Effector CD8-positive, alpha-beta T cell (primary cell): ENCODE measurements at places on chromosomes 4 and X.

- no peak for DNase-seq
Observed at GRCh38 chrX:129115104-129115503, 408.2 kb downstream of the SMARCA1 start.

- no peak for DNase-seq
Observed at GRCh38 chr4:139011225-139011950, 4.2 kb upstream of the NOCT start.

- no peak for DNase-seq
Observed at GRCh38 chr4:184534511-184535391, 60.4 kb upstream of the IRF2 start.

DNA sequence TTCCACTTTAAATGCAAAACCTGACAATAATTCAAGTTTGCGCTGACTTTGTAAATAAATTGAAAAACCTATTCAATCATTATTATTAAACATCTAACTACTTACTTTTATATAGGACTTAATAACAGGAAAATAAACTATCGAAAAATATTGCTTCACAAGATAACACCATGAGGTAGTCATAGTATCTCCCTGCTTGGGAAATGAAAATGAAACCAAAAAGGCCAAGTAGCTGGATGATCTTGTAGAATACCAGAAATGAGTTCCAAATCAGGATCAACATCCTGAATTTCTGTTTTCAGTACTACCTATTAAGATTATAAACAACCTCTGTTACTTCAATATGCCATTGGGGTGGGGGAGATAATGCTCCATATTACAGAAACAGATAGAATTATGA is 58.9 kb downstream of the CHIC2 start:
- DNase-seq: no peak

DNA sequence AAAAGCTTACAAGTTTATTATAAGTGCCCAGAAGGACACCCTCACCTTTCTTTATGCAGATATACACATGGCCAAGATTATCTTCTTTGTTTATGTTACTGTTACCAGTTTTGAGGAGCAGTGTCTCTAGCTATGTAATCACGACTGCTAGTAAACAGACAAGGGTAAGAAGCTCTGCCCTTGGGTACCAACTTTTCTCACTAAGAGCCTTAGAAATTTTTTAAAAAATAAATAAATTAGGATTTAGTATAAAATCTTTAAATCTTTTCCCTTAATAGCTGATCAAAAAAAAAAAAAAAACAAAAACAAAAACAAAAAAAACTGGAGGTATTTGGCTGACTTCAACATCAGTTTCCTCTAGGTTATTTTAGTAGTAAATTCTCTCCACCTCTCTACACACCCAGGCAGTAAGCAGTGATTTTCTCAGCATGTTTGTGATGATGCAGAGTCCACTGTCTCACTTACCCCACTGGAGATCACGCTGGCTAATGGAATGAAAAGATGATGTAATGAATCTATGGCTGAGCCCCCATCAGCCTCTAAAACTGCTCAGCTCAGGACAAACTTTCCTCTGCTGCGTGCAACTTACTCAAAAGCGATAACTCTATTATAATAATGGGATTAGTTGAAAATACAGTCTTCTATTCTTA is 125.9 kb downstream of the FRYL start:
- no peak for DNase-seq

DNA sequence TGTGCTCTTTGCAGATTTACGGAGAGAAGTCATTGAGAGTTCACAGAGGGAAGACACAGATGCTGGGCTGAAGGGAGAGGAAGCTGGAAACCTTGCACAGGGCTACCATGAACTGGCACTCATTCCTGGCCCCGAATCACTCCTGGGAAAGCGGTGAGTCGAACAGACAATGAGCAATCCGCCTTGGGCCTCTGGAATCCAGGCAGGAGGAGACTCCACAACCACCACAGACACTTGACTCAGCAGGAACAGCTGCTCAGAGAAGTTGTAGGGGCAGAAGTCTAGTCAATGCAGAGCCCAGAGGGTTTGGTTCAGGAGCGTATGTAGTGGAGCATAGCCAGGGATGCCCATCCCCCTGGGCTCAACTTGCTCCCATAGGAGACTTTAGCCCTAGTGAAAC is 62.8 kb upstream of the GRIA3 start:
- DNase-seq: no peak

DNA sequence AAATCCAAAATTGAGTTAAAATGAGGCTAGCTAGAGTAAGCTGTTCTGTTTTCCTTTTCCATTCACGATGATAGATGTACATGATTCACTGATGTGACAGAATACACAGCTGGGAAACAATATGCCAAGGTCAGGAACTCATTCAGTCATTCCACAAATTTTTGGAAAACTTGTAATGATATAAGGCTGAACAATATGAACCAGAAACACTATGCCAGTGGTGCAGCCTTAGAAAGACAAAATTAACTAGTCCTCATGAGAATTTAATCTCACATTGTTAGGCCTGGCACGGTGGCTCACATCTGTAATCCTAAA is 50.0 kb upstream of the NDST3 start:
- no peak for DNase-seq

- DNase-seq: no peak
Observed at GRCh38 chr4:103664436-103665075, 55.2 kb downstream of the TACR3 start.

DNA sequence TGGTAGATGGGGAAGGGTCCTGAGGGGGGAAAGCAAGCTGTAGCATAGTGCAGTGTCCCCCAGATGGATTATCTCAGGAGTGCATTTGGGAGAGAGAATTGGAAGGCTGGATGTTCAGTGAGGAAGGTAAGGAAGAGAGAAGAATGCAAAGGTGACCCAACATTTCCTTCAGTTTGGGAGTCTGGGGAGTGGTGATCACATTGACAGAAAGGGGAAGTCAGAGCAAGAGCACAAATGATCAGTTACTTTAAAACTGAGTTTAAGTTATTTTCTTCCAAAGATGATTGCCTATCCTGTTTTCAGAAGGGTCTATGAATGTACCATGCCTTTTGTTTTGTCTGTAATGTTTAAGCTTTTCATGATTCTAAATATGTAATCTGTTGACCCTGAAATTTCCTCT is 47.6 kb downstream of the ARHGAP10 start:
- DNase-seq: no peak

GRCh38 chrX:65633826-65634225 is 33.6 kb upstream of the MSN start:
- DNase-seq: no peak

GRCh38 chr4:80454040-80454439 is 118.5 kb downstream of the CFAP299 start:
- no peak for DNase-seq

DNA sequence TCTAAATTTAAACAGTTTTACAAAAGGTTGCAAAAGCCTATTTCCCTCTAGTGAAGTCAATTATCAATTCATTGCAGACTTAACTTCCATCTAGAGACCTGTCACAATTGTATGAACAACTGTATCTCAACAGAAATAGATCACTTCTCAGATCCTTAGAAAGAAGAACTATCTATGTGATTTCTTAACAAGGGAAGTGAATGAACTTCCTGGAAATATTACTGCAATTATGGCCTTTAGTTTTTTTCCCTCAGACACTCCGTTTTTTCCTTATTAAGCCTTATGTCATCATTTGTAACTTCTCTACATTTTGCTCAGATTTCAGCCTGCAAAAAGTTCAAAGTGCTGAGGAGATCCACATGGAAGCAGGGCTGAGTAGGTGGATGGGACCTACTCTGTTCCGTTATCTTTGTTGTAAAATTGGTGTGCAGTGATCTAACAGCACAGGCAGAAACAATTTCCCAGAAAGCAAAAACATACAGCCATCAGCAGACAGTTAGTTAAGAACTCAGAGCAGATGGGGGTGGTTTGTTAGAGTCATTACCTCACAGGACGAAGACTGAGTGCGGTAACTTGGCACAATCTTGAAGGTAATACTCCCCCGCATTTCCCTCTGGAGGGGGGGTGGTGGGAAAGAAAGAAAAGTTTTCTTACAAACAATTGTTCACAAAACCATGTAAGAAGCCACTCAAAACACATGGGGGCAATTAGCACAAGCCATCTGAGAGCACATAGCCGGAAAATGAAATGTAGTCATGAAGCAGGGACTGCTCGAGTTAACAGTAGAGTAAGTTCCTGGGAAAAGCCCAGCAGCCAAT is 112.3 kb downstream of the NYX start:
- no peak for DNase-seq

- DNase-seq: no peak
Observed at GRCh38 chr4:105186701-105187161, 40.1 kb downstream of the TET2 start.

DNA sequence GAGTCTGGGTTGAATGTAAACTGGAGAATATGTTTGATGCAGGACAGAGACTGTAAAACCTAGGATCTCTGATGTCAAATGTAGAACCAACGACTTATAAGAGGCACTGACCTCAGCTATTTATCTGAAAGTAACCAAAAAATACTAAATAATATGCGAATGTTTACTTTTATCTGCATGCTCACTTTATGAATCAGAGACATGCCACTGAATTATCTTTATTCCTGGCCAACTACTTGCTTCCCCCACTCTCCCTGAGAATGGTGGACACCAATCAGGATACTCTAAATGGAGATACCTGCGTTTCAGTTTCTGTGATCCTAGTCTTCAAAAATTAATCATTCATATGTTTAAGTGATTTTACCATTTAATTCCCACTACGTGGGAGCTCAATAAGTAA is 1038.4 kb upstream of the PABPC4L start:
- no peak for DNase-seq

GRCh38 chr4:60737858-60738257 is 462.3 kb upstream of the ADGRL3 start:
- DNase-seq: no peak

DNA sequence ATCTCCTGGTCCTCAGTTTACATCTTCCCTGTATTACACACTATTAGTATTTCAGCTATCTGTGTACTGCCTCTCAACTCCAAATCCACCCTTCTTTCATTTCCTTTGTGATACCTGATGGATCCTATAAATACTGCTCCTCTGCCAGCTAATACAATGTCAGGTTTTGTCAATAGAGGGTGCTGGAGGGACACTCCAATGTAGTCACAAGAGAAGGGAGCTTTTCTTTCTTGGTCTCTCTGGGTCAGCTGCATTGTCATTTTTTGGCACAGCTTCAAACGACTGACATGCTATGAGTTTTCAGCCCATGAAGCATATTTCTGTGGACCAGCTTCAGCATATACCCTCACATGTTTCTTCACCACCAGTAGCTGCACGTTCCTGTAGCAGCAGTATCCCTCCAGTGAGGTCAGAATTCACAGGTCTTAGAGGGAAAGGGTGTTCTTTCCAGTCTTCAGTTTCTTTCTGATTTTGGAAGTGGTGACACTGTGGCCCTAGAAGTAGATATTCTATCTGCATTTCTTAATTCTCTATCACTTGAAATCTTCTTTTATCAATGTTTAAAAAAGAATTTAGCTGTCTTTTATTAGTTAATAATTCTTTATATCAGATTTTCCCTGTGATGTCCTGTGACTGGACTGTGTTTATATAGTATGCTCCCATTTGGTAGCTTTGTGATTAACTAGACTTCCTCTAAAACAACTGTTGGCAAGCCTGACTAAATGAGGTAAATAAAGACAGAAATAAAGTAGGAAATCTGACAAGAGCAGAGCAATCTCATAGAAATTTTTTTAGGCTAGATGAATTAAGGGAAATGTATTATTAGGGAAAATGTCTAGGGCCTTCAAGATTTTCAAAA is 60.6 kb downstream of the GABRA2 start:
- DNase-seq: no peak

DNA sequence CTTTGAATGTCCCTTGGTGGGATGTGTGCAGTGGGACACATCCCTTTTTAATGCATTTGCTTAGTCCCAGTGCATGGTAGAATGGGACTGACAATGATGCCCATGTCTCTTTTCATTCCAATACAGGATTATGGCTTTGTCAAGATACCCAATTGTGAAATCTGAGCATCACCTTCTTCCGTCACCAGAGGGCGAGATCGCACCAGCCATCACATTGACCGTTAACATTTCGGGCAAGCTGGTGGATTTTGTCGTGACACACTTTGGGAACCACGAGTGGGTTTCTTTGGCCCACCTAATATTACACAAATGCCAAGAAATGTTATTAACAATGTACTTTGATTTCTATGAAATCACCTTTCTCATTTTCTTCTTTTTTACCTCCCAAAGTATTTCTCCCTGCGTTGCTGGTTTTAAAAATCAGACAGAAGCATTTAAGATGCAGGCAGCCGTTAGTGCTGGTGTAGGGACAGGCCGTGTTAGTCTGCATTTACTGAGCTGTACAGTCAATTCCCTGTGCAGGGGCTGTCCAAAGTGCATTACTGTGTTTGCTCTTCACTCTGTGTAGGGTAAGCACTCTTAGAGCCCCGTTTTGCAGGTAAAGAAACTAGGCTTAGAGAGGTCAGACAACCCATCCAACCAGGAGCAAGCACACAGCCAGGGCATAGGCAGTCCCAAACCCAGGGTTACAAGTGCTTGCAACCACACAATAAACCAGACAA is 46.5 kb downstream of the CWH43 start:
- DNase-seq: no peak

GRCh38 chrX:139246295-139246694 is 284.2 kb upstream of the F9 start:
- no peak for DNase-seq

GRCh38 chrX:139126493-139126892 is 404.0 kb upstream of the F9 start:
- DNase-seq: no peak

DNA sequence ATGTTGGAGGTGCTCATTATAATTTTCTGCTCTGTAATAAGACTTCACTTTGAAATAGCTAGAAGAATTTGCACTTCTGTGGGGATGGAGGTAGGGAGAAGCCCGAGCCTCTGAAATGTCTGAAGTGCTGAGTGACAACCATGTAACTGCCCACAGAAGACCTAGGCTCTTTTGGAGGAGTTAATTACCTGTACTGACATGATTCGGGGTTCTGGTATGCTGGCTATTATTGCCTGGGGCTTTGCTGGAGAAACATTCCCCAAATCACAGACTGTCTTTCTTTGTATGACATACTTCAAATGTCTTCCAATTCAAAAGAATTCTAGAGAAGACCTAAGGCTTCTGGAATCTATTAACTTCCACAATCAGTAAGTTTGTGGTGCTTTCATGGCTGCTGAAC is 211.2 kb upstream of the POF1B start:
- no peak for DNase-seq

DNA sequence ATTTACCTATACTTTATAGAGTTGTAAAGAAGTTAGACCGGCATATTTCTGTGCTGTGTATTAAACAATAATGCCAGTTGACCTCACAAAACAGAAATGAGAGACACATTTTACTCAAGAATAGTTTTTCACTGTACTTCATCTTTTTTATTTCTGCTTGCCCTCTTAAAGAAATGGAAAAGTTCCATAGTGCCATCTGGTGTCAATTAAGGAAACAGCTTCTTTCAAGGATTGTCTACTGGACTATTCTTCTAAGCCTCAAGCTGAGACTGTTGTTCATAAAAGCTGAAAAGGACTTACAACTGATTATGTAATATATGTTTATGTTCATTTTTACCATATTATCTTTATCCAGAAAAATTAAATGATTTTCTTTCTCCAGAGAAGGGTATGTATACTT is 1523.7 kb downstream of the ARAP2 start:
- DNase-seq: no peak

GRCh38 chr4:174517502-174518445 is 4.5 kb downstream of the HPGD start:
- no peak for DNase-seq

- DNase-seq: no peak
Observed at GRCh38 chr4:2842687-2843262, 869 bp upstream of the ADD1 start.

GRCh38 chrX:132748909-132749308 is 209.5 kb downstream of the HS6ST2 start:
- DNase-seq: no peak
